ENCODE measurements at places on chromosomes 3 and 15.

DNA sequence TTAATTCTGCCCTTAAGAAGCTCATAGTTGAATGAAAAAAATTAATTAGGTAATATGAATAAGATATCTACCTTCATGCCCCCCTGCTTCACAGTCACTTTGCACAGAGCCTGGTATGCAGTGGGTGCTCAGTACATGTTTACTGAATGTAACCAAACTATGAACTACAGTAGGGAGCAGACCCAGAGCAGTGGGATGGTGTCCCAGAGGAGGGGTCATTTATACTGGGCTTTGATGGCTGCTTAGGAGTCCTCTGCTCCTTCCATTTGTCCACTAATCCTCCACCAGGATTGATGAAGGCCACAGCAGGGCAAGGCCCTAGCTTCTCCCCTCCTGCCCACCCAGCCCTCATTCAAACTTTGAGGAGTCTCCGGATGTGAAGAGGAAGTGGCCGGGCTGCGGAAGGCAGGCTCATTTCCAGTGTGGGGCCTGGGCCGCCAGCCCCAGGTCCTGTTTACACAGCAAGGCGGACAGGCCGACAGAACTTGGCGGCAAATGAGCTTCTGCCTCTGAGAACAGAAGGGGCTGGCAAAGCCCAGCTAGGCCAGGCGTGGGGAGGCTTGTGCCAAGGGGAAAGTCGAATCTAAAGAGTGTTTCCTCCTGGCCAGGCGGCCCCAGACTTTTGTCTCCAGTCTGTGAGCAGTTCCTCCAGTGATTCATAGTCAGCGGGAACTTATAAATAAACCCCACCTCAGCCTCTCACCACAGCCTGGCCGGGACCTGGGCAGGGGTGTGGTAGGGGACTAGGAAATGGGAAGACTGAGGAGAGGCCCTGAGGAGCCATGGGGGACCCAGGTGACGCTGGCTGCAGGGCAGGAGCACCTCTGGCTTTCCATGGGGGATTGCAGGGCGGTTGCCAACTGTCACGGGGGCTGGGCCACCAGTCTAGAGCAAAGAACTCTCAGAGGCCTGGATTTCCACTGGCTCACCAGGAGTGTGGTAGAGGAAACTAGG lies 51.6 kb upstream of the LCTL start:
- DNase-seq, result no peak

GRCh38 chr15:27535445-27536129 lies 563.5 kb downstream of the OCA2 start:
- peak; percentile 7 for DNase-seq

DNA sequence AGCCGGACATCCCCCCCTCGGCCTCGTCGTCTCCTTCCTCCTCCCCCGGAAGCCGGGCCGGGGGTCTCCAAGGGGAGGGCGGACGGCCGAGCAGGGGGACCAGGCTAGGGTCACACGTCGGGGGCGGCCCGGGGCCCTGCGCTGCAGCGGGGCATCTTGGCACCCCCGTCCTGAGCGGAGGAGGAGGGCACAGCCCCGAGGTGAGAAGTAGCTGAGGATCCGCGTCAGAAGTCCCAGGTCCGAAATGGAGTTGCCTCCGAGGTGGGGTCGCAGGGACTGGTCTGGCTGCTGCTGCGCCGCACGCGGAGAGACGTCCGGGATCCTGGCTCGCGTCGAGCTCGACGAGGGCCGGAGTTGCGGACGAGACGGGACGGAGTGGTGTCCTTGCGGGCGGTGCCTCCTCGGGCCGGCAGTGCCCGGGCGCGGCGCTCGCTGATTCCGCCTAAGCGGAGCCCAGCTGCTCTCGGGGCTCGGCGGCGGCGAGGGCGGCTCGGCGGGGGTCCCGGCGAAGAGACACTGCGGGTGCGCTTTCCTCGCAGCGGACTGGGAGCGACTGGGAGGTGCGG lies at the start of gene ADCY5:
Gene ADCY5 (minus strand): TSS at position 555 of the 566 bp plus-strand sequence. CDS start 545 bp downstream, at position 10.
- no peak for DNase-seq

DNA sequence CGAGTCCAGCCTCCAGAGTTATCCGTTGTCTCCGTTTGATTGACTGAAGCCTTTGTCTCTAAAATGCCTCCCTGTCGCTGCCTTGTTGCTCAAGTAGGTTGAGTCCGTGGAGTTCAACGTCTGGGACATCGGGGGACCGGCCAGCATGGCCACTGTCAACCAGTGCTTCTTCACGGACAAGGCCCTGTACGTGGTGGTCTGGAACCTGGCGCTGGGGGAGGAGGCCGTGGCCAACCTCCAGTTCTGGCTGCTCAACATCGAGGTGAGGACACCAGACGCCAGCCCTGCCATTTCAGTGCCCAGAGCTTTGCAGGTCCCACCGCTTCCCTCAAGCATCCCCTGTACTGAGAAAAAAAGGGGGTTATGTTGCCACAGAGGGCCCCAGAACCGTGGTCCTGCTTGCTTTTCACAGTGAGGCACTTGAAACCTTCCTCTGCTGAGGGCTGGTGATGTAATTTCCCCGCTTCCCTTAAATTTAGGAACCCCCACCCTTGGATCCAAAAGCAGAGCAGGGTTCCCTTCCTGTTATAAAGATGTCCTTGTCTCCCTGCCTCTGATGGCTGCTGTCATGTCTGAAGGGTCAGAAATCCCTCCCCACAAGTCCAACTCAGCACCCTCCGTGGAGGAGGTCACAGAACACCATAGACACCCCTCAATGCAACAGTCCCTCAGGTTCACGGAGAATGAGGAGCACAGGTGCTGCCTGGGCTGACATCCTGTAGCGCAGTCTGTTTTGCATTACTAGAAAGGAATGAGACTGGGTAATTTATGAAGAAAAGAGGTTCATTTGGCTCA lies 105.7 kb downstream of the LRRK1 start:
- DNase-seq, result no peak

- no peak for DNase-seq
These were observed 220.7 kb downstream of the MEIS2 start for GRCh38 chr15:36879568-36880222.

DNA sequence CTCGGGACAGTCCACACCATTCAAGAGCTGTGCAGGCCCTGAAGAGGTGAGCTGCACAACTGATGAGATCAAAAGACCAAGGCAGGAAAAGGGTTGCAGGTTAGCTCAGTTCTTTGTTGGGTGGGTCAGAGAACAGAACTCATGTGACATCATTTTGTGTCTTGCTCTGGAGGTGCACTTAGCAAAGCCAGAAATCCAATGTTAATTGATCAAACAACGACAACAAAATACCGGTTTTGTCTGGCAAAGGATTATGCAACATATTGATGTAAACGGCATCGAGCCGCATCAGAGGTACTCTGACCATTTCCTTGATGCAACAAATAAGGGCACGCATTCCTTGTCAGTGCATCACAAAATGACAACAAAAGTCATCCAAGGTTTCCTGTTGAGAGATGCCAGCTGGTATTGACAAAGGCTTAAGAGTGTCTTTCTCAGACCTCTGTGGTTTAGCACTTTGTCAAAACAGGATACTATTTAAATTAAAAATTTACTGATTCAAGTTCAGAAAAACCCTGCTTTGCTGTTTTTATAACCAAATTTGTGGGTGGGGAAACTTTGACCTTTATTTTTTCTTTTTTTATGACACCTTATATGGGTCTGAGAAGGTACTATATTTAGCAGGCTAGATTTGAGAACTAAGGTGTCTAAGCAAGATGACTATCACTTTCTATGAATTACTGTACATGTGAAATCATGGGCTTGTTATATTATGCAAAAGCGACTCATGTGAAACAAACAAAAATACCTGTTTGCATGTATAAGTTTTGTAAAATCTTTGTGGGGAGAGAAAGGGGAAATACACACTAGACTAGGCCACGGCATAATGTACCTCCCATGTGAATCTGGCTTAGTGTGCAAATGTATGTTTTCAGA lies 496.1 kb downstream of the FOXP1 start:
- DNase-seq, result no peak

DNA sequence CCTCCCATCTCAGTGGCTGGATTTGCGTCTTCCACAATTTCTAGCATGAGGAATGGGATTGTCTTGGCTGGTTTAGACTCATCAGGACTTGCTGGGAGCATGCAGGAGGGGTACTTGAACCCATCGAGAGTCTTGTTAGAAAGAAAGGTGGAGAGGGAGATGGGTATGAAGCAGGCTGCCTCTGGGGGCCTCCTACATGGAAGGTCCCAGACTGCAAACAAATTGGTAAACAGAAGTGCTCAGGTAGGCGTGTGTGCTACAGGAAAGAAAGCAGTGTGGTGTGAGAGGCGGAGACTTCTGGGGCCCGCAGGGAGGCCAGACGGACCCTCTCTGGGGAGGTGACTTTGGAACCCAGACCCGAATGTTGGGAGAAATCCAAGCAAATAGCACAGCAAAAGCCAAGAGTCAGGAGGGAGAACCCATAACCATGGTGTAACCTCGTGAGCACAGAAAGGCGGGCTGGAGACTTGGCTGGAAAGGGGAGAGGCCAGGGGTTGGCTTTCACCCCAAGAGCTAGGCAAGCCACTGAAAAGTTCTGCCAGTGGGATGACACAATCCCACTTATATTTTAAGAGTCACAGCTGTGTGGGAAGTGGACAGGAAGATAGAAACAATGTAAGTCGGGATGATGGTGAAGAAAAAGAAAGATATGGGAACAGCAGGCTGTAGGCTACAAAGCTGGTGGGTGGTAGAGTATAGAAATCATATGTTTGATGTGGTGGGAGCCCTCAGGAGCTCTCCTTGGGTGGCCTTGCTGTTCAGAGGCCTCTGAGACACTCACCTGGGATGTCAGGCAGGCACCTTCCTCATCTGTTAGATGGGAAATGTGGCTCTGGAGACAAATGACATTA lies 130.1 kb upstream of the PRR20G start:
- DNase-seq, result no peak

GRCh38 chr15:76865548-76865991 lies 39.6 kb downstream of the SCAPER start:
- DNase-seq, result no peak

- peak; percentile 70 for DNase-seq
These were observed 8.0 kb upstream of the CCDC33 start for GRCh38 chr15:74227968-74228722.

DNA sequence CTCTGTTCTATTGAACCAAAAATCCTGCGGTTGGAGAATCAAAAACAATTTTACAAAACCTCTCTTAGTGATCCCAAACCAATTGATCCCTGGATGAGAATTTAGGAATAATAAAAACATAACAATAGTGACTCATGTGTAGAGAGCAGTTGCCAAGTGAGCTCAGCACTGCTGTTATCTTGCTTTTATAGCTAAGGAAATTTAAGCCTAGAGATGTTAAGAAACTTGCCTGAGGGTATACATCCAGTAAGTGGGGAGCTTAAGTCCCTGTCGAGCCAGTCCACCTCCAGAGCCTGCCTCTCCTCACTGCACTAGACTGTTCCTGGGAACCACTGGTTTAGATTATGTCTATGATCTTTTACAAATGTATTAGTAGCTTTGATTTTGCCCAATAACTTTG lies 358.4 kb upstream of the LMCD1 start:
- no peak for DNase-seq

DNA sequence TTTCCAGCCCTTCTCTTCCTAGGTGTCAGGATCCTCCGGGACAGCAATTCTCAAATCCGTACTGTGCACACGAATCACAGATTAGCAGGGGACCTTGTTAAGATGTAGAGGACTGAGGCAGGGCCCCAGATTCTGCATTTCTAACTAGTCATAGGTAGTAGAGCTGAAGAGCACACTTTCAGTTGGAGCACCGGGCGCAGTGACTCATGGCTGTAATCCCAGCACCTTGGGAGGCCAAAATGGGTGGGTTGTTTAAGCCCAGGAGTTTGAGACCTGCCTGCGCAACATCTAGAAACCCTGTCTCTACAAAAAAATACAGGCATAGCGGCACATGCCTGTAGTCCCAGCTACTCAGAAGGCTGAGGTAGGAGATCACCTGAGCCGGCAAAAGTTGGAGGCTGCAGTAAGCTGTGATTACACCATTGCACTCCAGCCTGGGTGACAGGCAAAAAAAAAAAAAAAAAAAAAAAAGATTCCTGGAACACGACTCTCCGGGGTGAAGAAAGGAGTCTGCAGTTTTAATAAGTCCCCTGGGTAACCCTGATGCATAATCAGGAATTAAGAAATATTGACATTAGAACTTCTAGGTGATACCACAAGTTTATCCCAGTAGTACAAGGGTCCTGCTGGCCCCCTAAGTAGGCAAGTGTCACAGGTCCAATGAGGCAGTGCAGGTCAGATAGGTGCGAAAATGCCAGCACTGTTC lies 21.4 kb upstream of the IGDCC3 start:
- DNase-seq, result no peak

- DNase-seq, result peak; percentile 23
These were observed 34.9 kb downstream of the PRKCD start for GRCh38 chr3:53195602-53196574.

DNA sequence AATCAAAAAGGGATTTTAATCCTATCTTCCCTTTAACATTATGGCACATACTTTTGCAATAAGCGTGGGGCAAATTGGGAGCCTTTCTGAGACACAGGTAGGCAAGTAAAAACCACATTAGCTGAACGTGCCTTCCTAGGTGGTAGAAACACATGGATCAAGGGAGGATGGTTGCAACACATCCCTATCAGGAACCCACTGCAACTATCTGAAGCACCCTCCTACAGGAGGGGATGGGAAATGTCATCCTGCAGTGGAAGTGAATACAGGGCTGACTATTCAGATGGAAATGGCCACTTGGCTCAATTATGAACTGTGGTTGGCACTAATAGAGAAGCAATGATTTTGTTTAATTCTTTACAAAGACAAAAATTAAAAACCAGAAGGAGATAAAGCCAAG lies 826.3 kb downstream of the FHIT start:
- no peak for DNase-seq

DNA sequence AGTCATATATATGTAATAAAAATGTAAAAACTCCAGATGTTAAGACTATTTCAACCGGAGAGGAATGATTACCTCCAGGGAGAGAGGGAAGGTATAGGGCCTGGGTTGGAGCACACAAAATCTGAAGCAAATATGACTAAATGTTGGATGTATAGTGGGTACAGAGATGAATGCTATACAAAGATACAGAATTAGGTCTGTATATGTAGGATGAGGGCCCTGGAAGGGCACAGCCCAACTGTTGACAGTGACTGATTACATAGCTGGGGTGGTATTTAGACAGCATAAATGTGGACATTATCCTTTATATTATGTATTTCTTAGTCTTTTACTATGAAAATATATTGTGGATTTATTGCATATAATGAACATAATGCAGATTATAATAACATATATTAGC lies 94.4 kb upstream of the SPATA12 start:
- DNase-seq, result no peak

GRCh38 chr3:44584646-44585501 lies at the start of gene ZNF660:
ZNF660 (plus strand) TSS chr3:44584964; CDS start chr3:44594194, 9,230 bp downstream.
- DNase-seq, result peak; percentile 86
